ENCODE measurements at places on chromosomes 12 and 14.
A peak's percentile ranks its signal among the peaks of the same experiment; 100 is the strongest.

DNA sequence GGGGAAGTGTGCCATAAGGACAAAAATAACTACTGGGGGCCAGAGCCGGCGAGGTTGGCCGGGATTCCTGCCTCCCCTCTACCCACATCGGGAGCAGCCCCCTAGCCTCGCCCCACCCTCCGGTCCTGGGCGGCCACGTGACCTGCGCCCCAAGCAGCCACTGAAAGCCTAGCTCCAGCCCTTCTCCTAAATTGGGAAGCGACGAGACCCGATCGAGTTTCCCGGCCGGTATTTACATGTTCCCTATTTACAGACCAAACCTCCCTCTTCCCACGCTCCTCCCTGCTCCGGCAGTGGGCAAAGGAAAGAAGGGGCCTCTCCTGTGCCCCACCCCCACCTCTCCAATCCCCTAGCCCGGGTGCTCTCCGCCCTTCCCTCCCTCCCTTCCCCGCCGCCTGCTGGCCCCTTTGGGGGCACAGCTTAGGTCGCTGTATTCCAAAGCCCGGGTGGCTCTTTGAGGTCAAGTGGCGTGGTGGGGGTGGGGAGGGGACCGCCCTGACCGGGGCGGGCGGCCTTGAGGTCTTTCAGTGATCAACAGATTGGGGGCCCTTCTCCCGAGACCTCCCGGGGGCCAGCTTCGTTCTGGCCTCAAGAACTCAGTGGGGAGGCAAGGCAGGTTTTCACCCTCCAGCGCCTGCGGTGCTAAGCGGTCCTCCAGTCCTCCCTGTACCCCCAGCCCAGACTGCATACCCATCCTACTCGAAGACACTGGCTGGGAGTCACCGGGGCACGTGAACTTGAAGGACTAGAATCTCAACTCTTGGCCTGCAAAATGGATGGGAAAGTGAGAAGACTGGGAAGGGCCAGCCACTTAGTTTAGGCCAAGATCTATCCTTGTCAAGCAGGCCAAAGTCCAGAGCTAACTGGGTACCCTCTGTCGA, 6.3 kb upstream of the CTDSP2 start:
- no peak for DNase-seq

DNA sequence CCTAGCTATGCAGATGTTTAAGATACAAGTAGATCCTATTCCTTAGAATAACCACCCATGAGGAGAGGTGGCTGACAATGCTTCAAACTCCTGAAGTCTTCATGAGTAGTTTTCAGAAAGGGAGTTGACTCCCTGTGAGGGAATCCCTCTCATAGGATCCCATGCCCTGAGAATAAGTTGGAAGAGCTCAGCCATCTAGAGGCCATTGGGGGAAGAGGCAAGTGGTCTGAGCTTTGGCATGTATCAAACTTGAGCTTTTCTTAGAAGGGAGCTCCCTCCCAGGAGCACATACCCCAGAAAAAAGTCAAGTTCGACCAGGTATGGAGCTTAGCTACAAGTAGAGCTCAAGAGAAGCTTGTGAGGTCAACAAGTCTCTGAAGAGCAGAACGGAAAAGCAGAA, 165.7 kb upstream of the RBM19 start:
- DNase-seq: no peak

GRCh38 chr12:1205512-1206060, 214.6 kb downstream of the ERC1 start:
- DNase-seq: no peak

- DNase-seq: no peak
Observed at GRCh38 chr14:51639668-51640316, 11.9 kb upstream of the FRMD6 start.

DNA sequence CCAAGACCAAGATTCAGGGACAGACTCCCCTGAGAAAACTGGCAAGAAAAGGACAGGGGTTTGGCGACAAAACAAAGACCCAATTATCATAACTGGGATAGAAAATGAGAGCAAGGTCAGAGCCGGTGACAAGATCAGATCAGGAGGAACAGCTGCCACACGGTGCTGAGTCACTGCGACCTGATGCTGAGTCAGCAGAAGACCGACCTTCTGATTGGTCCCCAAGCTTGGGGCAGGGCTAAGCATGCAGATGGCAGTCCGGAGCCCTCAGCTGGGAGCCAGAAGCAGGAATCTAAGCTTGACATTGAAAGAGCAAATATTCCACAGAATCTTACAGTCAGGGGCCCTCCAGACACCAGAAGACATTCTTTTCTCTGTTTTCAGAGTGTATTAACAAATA, 19.1 kb upstream of the ARMH4 start:
- peak; percentile 40 for DNase-seq

DNA sequence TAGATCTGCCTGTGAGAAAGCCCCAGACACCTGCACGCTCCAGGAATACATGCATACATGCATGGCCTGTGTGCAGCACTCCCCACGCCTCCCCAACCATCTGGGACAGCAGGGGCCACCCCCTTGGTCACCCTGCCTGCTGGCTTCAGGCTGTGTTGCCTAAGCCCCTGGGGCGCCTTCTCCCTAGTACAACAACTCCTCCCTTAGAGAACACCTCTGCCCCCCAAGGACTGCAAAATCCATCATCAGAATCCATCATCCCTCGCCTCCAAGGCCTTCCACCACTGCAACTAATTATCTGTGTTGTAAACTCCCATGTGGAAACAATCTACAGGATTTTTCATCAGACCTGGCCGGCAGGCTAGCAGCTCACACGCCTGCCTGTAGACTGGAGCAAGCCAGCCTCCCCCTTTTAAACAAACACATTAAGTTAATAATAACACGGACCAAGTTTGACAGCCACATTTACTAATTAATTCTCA, 36.8 kb downstream of the ZFP36L1 start:
- DNase-seq: peak; percentile 51

- DNase-seq: no peak
Observed at GRCh38 chr12:38102197-38102596, 214.4 kb upstream of the ALG10B start.

GRCh38 chr14:105980224-105980623, 453.8 kb downstream of the TMEM121 start:
- DNase-seq: no peak

DNA sequence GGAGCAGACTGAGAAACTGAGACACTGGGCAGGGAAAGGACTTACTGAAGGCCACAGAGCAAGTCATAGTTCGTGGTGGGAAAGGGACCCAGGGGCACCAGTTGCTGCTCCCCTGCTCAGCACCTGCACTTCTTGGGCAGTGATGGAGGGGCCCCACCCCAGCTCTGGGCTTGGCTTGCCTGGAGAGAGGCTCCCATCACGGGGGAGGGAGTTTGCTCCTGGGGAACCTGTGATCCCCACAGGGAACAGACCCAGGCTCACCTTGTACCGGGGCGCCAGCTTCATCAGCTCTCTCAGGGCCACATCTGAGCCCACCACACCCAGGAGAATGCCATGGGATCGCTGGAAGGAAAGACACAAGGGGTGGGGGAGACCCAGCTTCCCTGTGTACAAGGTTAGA, 39.8 kb downstream of the CACNA2D4 start:
- DNase-seq: no peak

DNA sequence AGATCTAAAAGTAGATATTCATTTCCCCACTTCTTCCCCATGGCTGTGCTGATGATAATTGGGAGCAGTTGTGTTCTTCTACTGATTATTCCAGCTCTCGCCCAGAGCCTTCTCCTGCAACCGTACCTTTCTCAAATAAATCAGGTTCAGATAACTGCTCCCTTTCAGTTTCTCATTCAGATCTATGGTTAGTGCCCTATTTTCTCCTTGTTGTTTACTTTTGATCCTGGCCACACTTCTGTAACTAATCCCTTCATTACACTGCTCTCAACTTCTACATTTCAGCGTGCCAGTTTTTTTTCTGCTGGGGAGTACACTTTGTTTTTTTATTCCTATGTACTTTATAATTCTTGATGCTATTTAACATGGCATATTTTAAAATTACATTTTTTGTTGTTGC, 2.8 kb upstream of the STRAP start:
- no peak for DNase-seq

GRCh38 chr12:56724701-56724971, 463 bp downstream of the NACA start:
- no peak for DNase-seq

DNA sequence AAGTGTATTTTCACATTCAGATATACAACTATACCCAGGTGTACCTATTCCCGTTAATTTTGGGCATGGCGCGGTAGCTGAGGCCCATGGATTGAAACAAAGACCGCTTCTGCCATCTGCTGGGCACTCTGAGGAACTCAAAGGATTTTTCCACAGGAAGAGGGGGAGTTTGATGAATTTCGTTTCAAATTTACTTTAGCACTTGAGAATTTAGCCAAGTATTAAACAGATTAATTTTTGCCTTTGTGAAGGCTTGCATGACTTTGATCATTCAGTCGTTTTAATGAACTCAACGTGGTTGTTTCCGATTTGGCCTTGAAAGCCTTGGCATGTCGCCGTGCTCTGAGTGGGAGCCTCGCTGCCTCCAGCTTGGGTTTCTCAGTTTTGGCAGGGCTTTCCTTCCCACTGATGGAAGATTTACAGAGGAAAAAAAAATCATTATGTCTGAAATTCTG, 153.2 kb upstream of the DDHD1 start:
- no peak for DNase-seq

DNA sequence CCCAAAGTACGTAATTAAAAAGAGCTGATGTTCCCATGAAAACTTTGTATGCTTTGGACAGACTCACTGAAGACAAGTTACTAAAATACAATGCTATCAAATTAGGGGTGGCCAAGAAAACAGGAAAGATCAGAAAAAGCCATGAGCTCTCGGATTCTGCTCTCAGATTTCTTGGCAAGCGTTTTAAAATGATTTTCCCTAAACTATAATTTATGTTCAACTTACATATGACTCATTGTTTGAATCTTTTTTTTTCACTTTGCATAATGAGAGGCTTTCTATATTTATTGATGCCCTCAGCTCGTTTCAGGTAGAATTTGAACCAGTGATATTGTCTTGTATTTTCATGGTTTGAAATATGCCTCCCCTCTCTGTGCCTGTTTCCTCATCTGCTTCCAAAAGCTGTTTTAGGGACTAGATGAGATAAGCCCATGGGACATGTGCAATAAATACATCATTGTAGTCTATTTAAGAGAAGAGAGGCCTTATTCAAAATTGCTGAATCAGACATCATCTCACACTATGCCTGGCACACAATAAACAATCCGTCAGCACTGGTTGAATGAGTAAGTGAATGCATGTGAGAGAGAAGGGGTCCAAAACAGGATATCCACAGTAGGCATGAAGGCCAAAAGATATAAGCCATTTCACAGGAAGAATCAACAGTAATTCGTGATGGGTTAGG, 4.7 kb upstream of the IPO8 start:
- DNase-seq: no peak

Data from fibroblast of skin of left biceps (primary cell).